HTR-8/SVneo (cell line): ENCODE measurements at places on chromosomes 5 and 9.
A peak's percentile ranks its signal among the peaks of the same experiment; 100 is the strongest.

DNA sequence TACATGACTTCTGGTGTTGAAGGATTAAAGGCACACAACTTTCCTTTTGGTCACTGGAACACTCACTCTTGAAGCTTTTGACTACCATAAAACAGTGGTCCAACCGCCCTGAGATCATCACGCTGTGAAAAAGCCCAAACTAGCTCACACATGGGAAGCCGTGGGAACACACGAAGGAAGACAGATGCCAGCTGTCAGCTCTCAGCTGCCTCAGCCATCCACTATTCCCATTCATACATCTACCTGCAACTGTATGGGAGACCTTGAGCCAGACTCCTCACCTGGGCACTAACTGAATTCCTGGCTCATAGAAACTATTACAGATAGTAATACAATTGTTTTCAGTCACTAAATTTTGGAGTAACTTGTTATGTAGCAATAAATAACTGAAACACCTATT is 246.1 kb downstream of the MSX2 start:
- no peak for DNase-seq

GRCh38 chr5:100853582-100853981 is 49.5 kb downstream of the ST8SIA4 start:
- DNase-seq: no peak

- DNase-seq: no peak
These were observed 34.2 kb upstream of the GOLGA1 start for GRCh38 chr9:124975131-124975530.

GRCh38 chr5:52769061-52769460 is 18.7 kb upstream of the ITGA1 start:
- DNase-seq: no peak

DNA sequence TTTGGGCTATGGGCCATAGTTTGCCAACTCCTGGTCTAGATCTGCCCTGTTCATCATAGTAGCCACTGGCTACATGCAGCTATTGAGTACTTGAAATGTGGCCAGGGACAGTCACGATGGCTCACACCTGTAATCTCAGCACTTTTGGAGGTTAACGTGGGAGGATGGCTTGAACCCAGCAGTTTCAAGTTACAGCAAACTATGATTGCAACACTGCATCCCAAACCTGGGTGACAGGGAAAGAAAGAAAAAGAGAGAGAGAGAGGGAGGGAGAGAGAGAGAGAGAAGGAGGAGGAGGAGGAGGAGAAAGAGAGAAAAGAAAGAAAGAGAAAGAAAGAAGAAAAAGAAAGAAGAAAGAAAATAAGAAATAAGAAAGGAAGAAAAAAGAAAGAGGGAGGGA is 5.1 kb upstream of the GMCL2 start:
- DNase-seq: no peak

GRCh38 chr9:89804766-89805531 is 200.1 kb downstream of the GADD45G start:
- no peak for DNase-seq

DNA sequence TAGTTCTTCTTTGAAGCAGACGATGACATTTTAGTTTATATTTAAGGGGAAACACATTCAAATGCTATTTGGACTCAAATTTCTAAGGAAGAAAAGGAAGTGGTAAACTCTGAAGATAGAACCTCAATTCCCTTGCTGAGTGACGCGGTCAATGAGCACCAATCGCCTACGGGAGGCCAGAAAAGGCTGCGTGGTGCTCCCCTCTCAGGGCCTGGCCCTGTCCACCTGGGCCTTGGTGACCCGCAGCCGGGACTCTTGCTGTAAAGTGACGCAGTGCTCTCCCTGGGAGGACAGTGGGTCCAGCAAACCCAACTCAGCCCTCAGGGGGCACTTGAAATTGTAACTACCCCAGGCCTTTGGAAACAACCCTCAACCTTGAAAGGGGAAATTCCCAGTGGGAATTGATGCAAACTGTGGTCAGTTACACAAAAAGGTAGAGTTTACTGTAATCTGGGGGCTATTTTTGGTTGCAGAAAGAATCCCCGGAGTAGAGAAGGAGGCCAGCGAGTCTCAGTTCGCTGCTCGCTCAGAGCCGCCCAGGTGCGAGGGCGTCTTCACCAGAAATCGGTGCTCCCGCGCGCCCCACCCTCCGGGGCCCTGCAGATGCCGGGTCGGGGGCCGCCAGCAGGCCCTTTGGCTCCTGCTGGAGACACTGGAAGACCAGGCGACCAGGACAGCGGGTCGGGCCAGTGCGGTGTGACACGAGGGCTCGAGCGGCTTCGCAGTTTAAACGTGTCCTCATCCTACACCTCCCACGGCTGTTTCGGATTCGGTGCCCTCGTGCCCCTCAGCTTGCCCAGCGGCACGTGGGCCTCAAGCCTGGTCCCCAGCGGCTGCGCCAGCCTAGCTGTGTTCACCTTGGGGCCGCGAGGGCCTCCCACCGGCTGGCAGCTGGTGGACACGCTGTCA is 1.4 kb upstream of the ANKRD33B start:
- no peak for DNase-seq

DNA sequence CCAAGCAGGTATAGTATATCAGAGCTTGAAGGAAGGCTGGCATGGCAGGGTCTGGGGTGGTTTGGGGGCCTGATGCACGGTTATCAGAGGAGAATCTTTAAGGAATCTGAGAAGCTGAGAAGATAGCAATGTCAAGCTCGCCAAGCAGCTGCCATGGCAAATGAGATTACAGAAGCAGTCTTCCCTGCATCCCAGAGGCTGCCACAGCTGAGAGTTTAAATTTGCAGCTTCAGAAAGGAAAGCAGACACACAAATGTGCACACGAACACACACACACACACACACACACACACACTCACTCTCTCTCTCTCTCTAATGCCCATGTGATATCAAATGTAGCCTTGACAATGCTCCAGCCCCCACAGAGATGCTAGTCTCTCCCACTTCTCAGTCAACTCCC is 79.0 kb upstream of the TNC start:
- DNase-seq: no peak

DNA sequence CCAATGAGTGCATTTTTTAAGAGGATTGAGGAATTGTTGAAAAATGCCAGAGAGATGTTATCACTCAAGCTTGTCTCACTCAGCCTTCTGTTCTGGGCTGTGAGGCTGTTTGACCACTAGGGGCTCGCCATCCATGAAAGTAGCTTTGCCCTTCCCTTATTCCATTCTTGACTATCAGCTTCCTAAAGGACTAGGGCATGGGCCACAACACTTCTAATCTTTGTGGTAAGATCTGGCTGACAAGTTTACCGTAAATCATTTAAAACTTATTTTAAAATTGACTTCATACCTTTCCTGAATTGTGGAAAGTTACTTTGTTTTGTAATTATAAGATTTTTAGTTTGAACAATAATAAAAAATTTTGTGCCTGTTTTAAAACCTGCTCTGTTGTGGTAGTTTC is 49.5 kb downstream of the TJP2 start:
- DNase-seq: peak; percentile 74
